ENCODE measurements at places on chromosomes 2 and 18. TPM values are rescaled to one million over a fixed set of nuclear protein-coding genes. Genes with fewer than 3 reads are reported as not detected.

CNTNAP5 gene
- not detected for total RNA-seq

DNA sequence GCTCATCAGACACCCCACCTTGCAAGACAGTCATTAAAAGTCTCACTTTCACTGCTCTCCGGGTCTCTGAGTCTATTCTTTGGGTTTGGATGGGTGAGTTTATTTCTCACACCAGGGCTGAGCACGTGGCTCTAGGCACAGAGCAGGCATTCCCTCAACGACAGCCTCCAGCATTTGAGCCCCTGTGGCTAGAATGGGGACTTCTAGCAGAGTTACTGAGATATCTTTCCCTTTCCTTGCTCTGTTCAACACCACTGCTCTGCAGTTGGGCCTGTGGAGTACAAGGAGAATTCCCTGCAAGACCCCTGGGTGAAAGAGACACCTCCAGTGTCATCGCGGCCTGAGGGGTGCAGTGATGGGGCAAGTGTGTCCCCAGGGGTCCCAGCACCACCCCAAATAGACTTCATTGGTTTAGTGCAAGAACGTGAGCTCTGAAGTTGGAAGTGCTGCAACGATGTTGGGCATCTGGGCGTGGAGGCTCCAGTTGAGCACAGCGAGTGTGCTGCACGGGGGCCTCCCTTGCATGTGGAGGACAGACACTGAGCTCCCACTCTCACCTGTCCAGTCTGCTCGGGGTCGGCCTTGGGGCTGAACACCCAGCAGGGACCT lies 184.1 kb upstream of the HS6ST1 start:
- no peak for DNase-seq

CCDC150 gene
- total RNA-seq: 4.6 TPM

- DNase-seq: no peak
Measured at GRCh38 chr2:226048611-226049010, 649.1 kb downstream of the NYAP2 start.

G6PC2 gene
- not detected for total RNA-seq

NOSTRIN gene
- total RNA-seq: 0.07 TPM
